ENCODE measurements at places on chromosomes 5 and 9.

DNA sequence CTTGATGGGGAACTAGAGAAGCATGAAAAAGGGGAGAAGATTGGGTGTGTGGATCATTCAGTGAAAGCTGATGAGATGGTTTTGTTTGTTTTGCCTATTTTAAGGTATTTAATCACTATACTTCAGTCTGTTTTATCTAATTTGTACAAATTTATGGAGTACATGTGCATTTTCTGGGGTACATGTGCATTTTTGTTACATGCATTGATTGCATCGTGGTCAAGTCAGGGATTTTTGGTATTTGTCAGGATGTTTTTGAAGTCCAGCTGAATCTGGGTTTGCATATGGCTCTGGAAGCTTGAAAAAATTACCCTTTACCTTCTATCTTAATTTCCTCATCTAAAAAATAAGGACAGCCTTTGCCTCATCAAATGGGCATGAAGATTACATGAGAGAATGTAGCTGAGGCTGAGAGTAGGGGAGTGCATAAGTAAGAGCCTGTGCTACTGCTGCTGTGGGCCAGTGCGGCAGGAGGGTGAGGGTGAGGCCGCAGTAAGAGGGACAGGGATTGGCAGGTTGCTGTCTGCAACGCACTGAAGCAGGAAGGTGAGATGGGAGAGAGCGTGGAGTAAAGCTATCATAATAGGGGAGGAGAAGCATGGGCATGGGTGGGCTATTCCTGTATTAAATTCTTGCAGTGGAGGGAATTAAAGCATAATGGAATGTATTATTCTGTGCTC is 139.8 kb downstream of the NPR3 start:
- DNase-seq: no peak

DNA sequence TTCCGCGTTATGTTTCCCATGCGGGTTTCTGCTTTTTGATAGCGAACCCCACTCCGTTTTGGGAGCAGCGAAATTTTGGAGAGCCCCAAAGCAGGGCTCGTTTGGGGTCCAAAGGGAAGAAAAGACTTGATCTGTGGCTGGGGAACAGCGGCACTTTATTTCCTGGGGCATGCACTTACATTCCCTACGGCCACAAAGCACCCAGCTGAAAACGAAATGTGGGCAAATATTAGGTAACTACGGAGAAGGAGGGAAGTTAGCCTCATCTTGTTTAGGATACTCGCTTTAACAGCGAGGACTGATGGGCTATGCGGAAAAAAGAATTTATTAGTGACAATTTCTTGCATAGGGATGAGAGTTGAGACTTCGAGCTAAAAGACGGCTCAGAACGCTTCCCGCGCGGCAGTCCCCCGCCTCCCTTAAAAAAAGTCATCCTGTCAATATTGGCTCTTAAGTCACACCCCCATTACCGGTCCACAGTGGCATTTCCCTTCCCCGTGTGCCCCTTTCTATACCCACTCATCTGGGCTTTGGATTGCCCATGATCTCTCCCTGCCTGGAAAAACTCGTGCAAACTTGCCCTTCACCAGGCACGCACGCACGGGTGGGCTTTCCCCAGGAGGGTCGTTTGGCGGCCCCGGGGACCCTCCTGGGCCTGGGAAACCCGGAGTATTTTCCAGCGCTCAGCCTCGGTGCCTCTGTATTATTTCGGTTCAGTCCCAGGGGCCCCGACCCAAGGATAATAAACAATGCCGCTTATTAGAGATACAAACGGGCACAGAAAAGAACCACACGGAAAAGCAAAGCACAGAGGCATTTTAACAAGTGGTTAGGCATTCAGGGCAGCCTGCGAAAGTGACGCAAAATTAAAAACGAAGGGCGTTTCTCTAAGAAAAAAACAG is 35.8 kb upstream of the NFIB start:
- no peak for DNase-seq

- no peak for DNase-seq
These were observed 255.8 kb upstream of the SLC24A2 start for GRCh38 chr9:20044686-20045085.

DNA sequence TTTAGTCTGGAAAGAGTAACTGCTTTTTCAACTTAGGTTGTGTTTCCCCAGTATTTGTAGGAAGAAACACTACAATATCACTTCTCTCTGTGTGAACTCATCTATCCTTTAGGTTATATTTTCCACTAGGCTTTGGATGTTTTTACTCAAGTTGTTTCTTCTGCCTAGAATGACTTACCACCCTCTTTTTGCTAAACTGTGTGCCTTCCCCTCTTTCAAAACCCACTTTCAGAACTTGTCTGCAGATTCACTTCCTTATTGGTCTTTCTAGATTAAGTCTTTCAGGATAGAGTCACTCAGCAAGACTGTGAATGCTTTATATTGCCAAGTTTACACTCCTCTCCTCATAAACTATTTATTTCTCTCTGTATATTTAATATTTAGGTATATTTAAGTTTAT is 14.2 kb upstream of the CAST start:
- DNase-seq: no peak
